Activated CD8-positive, alpha-beta memory T cell treated with anti-CD3 and anti-CD28 coated beads for 1 hour (primary cell): ENCODE measurements at places on chromosomes 2 and 18.

GRCh38 chr2:240502059-240502429, 55.7 kb downstream of the ANKMY1 start:
- no peak for DNase-seq

GRCh38 chr2:168992591-168993349, 38.4 kb downstream of the ABCB11 start:
- DNase-seq = no peak

DNA sequence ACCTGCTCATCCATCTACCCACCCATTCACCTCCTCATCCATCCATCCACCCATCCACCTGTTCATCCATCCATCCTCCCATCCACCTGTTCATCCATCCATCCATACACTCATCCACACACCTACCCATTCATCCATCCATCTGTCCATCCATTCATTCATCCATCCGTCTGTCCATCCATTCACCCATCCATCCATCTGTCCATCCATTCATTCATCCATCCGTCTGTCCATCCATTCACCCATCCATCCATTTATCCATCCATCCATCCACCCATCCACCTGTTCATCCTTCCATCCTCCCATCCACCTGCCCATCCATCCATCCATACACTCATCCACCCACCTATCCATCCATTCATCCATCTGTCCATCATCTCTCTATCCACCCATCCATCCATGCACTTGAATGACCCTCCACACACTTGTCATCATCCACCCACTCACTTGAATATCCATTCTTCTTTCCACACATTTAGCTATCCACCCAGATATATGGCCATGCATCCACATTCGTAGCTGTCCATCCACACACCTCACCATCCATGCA, 45.0 kb downstream of the CROCC2 start:
- no peak for DNase-seq

GRCh38 chr2:122519366-122519765, 763.9 kb downstream of the TSN start:
- DNase-seq = no peak

GRCh38 chr2:202046572-202046971, 12.9 kb downstream of the FZD7 start:
- DNase-seq = no peak

GRCh38 chr2:191250986-191251385, 5.8 kb downstream of the MYO1B start:
- no peak for DNase-seq

DNA sequence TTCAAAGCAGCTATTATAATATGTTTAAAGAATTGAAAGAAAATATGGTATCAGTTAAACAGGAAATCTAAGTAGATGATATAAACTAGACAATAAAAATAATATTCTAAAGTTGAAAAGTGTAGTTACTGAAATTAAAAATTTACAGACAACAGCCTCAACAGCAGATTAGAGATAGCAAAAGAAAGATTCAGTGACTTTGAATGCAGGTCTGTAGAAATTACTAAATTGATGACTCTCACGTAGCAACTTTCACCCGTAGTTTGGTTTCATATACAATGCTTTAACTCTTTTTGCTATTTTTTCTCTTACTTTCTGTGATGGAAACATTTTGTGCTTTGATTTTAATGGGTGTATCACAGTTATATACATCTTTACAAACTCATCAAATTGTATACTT, 44.8 kb downstream of the SPAST start:
- no peak for DNase-seq

GRCh38 chr2:166417669-166418068, 41.9 kb upstream of the SCN9A start:
- no peak for DNase-seq

DNA sequence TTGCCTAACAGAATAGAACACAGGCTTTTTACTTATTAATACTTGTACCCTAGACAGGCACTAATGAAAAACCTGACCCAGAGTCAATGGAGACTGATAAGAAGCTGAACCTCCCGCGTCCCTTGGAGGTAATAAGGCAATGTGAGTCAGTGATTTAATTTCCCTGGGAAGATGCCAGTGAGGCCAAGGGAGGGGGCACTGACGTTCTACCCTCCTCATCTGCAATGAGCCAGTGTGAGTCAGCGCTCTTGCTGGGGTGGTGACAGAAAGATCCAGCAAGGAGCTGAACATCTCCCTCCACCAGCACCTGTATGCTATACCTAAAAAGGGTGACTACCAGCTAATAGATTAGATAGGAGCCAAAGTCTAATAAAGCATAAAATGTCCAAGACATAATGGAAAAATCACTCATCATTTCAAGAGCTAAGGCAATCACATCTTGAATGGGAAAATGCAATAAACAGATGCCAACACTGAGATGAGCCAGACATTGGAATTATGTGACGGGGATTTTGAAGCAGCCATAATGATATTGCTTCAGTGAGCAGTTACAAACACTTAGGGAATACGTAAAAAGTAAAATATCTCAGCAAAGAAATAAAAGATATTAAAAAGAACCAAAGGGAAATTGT, 116.9 kb downstream of the TPGS2 start:
- no peak for DNase-seq

- DNase-seq = no peak
These were observed 8.6 kb upstream of the CRYBA2 start for GRCh38 chr2:219001577-219002394.
